RCC 7860 (cell line): ENCODE measurements at places on chromosomes 1 and 21.

- no peak for DNase-seq
Measured at GRCh38 chr1:63555480-63555879, 32.2 kb downstream of the EFCAB7 start.

DNA sequence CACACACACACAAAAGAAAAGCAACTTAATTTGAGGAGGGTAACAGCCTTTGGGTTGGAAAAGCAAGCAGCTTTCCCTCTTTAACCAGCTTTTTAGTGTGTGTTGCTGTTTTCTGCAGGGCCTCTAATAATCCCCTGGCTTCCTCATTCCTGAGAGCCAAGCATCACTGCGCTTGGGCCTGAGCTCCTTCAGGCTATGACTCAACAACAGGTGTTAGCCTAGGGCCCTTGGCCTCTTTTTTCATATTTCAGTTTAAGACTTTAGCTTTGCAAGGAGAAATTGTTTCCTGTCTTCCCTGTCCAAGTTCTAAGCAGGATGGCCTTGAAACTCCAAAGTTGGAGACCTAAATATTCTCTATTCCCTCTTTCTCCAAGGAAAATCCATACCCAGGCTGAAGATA, 26.2 kb upstream of the SNX27 start:
- DNase-seq = no peak

GRCh38 chr1:225677350-225678124, 24.6 kb upstream of the ENAH start:
- DNase-seq = no peak

DNA sequence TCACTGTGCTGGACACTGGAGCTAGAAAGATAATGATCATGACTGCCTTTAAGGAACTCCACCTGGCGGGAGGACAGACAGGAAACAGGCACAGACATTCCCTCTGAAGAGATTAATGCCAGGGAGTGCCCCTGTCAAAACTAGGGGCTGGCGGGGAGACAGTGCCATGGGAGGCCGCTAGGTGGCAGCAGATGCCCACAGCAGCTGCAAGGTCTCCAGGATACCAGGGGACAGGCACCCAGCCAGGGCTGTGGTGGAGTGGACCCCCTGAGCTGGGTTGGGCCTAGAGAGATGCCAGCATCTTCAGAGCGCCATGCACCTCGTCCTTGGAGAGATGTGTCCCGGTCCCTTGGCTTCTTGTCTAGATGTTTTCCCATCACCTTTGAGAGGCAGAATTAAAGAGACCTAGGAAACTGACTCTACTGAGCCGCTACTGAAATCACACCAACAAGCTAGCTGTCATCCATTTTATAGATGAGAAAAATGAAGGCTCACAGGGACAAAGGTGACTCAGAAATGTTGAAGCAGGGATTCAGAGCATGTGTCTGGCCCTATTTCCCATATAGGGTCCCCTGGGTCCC, 3.6 kb downstream of the REN start:
- DNase-seq = peak; percentile 70

DNA sequence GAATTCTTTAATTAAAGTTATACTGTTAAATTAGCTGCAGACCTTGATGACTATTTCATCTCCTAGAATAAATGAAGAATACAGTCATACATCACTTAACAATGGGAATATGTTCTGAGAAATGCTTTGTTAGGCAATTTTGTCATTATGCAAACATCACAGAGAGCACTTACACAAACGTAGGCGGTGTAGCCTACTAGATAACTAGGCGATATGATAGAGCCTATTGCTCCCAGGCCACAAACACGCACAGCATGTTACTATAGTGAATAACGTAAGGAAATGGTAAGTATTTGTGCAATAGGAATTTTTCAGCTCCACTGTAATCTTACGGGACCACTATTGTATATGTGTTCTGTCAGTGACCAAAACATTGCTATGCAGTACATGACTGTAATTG, 37.6 kb upstream of the DESI2 start:
- DNase-seq = no peak

DNA sequence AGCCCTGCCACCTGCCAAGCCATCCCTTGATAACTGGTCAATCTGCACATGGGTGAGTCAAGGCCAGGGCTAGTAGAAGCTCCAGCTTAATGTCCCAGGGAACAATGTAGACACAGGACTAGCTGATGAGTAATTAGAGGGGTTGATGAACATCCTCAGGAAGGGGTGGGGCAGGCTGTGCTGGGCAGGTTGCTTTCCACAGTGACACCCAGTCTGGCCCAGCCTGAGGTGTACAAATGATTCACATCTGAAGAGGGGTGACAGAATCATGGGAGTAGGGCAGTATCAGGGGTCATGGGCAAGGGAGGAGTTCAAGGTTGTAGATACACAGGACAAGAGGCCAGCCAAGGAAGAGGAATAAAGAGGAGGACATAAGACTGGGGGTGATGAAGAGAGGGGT, 4.3 kb downstream of the LPAR3 start:
- no peak for DNase-seq

DNA sequence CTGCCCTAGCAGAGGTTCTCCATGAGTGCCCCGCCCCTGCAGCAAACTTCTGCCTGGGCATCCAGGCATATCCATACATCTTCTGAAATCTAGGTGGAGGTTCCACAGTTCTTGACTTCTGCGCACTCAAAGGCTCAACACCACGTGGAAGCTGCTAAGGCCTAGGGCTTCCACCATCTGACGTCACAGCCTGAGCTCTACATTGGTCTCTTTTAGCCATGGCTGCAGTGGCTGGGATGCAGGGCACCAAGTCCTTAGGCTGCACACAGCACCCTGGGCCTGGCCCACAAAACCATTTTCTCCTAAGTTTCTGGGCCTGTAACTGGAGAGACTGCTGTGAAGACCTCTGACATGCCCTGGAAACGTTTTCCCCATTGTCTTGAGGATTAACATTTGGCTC, 272.6 kb upstream of the PLXNA2 start:
- no peak for DNase-seq

GRCh38 chr1:150410582-150411101, 46.7 kb downstream of the RPRD2 start:
- DNase-seq = no peak

DNA sequence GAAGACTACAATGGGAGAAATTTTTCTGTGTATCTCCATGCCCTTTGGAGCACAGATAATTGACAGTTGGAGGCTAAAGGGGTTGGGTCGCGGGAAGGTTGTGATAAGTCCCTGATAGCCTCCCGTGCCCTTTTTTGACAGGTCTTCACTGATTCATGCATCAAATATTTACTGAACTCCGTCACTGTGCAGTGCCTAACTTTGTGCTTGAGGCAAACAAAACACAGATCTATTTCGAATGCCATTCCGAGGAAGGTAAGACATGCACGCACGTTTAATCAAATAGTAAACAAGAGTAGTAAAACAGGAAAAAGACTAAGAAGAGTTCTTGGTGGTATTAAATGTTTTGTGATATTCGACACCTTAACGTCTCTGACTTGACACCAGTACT, 494 bp upstream of the PIP5K1A start:
- DNase-seq = peak; percentile 58

- DNase-seq = no peak
Measured at GRCh38 chr1:19029191-19030085, 73.0 kb upstream of the IFFO2 start.

GRCh38 chr1:24555591-24556413, at the start of gene NCMAP:
TSS of gene NCMAP (plus strand) at chr1:24556087. CDS start at chr1:24595431, 39,344 bp downstream.
- DNase-seq = no peak

- peak; percentile 86 for DNase-seq
Measured at GRCh38 chr1:114015075-114015474, 35.8 kb downstream of the OLFML3 start.

DNA sequence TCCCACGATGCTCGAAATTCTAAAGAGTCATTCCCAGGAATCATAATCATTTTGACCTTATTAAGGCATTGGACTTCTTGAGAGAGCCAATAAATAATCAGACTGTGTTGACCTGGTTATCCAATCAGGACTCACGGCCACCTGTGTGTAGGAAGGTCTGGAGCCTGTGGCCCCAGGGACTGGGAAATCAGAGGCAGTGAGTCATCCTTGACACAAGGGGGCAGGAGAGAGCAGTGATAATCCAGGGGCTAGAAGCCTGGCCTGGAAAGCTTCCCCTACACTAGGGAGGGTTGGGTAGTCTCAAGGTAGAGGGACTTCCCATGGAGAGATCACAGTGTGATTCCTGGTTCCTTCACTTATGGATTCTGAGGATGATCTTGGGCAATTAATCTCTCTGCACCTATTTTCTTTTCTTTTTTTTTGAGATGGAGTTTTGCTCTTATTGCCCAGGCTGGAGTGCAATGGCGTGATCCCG, 4.7 kb downstream of the MR1 start:
- DNase-seq = peak; percentile 64

- DNase-seq = no peak
Measured at GRCh38 chr1:237863234-237863633, 27.5 kb downstream of the ZP4 start.

GRCh38 chr1:9538669-9539164, 548 bp upstream of the SLC25A33 start:
- DNase-seq = no peak

DNA sequence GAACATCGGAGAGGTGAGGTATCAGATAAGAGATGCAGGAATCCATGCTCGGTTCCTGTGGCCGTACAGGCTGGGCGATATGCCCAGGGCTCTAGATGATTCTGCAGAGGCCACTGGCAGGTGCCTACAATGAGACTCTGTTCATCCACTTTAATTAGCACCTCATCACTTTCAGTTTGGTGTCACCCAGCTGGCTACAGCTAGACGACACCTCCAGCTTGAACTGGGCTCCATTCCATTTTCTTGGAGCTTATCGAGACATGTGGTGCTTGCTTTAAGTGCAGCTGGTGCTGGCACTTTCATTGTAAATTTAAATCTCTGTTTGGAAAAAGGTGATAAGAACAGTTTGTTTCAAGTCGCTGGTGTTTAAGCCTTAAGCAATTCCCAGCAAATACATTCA, 322.5 kb upstream of the ADGRL2 start:
- no peak for DNase-seq

DNA sequence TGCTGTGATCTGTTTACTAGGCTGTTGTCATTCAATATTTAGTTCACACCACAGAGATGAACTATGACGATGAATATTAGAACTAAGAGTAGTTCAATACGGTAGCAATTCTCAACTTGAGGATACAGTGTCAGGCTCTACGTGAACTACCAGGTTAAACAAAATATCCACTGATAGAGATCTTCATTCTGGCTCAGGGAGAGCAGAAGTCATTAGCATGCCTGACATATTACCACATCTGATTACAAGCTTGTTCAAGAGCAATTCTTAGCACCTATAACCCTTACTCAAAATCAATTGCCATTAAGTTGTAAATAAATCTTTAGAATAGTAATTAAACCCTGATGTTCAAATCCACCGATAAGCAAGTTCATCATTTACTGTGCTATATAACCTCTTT, 207.2 kb downstream of the CHRM3 start:
- no peak for DNase-seq

GRCh38 chr1:229226796-229227195, 44.1 kb upstream of the RAB4A start:
- no peak for DNase-seq

- DNase-seq = no peak
Measured at GRCh38 chr1:13781907-13782633, 82.1 kb downstream of the PRDM2 start.

- DNase-seq = peak; percentile 68
Measured at GRCh38 chr1:26035959-26036755, 9.8 kb downstream of the SLC30A2 start.

- no peak for DNase-seq
Measured at GRCh38 chr1:25770541-25771220, 29.3 kb upstream of the SELENON start.

DNA sequence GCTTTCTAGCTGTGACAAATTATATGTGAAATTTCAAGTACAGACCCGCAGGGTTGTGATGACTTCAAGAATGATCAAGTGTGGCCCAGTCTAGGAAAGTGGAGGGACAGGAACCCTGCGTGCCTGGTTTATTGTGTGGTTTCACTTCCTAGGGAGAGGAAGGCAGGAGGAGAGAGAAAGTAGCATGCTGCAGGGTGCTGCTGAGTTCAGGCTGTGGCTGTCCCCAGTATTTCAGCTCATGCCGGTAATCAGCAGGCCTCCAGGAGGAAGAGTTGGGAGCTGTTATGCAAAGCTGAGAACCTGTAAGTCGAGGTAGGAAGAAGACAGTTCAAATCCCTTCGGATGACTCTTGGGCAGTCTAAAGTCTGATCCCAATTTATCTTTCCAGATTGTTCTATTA, 140.4 kb downstream of the ROR1 start:
- no peak for DNase-seq

DNA sequence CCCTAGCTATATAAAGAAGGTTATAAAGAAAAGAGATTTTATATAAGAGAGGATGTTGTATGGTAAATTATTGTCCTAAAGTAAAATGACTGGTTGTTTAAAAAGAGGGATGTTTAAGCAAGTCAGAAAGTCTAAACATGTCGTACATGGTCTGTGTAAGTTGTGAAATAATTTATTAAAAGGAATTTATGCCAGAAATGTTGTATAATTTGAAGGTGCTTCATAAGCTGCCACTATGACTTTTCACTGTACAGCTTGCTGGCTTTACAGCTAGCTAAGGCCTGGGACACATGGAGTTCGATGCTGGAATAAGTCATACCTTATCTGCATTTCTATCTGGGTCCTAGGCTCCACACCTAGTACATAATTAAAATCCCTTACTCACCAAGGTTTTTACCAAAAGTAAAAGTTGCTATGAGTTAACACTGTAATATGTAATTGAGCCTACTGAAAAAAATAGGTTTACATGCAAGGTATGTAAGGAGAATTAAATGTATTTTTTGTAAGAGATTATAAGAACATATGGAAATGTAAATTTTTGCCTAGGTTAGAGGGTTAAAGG, 59.0 kb upstream of the EDEM3 start:
- DNase-seq = no peak

DNA sequence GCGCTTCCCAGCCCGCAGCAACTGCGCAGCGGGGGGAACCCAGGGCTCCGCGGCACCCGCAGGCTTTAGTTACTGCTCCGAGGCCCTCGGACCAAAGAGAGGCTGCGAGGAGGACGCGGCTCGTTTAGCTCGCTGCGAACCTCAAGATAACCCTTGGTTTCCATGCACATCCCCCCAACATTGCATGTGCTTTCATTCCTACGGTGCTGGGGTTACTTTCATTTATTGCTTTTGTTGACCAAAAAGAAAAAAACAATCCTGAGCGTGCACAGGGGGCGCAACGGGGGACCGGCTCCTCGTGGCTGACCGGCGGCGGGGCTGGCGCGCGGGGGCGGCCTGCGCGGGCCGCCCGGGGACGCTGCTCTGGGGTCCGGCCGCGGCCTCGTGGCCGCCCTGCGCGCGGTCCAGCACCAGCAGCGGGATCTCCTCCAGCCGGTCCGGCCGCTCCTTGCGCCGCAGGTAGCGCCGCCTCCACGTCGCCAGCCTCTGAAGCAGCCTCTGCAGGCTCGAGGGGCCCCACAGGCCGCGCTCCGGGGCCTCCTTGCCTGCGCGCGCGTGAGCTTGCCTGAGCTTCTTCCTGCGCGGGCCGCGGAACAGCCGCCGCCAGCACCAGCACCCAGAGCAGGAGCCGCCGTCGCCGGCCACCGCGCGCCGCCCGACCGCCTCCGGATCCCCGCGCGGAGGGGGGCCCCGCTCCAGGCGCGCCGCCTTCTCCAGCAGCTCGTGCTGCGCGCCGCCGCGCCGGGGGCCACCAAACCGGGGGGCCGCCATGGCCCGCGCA, 77.4 kb downstream of the DESI2 start:
- no peak for DNase-seq

- no peak for DNase-seq
Measured at GRCh38 chr1:179817789-179818188, 59.8 kb downstream of the TOR1AIP2 start.

GRCh38 chr1:226691247-226691646, 47.8 kb downstream of the ITPKB start:
- DNase-seq = no peak

GRCh38 chr1:206716870-206717673, 32.4 kb downstream of the MAPKAPK2 start:
- peak; percentile 37 for DNase-seq
